ENCODE measurements at places on chromosomes 3 and 15. TPM values are rescaled to one million over a fixed set of nuclear protein-coding genes. Genes with fewer than 3 reads are reported as not detected.
A peak's percentile ranks its signal among the peaks of the same experiment; 100 is the strongest.

- no peak for DNase-seq
Measured at GRCh38 chr15:76376029-76376428, 39.5 kb downstream of the ISL2 start.

DNA sequence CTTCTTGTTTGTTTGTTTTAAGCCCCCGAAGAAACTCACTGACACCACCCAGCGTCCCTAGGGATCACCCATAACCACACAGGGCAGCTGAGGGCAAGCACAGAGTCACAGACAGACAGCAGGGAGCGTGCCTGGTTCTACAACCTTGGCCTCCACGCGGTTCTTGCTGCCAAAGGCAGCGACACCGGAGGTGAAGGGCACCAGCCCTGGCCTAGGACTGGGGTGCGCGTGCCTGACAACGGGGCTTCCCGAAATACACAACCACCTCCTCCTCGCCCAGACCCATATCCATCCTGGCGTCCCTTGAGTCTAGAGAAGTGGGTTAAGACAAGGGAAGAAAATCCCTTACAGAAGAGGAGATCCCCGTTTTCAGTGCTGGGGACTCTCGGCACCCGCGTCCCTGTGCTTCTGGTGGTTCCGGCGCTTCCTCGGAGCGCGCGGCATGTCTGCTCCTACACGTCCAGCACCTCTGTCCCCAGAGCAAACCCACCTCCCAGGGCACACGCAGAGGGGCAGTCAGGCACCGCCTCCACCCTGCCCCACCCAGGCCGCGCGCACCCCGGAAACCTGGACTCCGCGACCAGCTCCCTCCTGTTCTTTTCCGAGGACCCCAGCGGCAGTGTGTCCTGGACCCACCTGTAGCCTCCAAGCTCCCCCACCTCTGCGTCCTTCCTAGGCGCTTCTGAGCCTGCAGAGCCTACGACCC is 911 bp downstream of the RFTN1 start:
- DNase-seq: peak; percentile 14

THAP10 gene
- total RNA-seq: not detected

DNA sequence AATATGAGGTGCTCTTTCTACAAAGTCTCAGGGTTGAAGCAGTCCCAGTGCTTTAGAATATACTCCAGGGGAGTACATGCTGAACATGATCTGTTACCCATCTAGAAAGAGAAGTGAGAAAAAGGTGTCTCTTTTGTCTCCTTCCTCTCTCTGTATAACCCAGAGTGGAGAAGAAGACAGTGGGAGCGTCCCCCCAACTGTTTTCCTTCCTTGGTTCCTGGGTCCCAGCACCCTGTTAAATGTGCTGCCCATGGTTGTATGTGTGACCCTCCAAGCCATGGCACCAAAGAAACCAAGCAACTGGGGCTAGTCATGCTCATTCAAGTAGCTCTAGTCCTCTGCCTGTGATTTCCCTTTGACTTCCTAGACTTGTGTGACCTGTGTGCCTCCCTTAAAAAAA is 683.7 kb downstream of the TBL1XR1 start:
- no peak for DNase-seq

- DNase-seq: no peak
Measured at GRCh38 chr15:89633585-89633984, 21.7 kb downstream of the KIF7 start.

- no peak for DNase-seq
Measured at GRCh38 chr3:31285833-31286486, 246.8 kb upstream of the STT3B start.

DNA sequence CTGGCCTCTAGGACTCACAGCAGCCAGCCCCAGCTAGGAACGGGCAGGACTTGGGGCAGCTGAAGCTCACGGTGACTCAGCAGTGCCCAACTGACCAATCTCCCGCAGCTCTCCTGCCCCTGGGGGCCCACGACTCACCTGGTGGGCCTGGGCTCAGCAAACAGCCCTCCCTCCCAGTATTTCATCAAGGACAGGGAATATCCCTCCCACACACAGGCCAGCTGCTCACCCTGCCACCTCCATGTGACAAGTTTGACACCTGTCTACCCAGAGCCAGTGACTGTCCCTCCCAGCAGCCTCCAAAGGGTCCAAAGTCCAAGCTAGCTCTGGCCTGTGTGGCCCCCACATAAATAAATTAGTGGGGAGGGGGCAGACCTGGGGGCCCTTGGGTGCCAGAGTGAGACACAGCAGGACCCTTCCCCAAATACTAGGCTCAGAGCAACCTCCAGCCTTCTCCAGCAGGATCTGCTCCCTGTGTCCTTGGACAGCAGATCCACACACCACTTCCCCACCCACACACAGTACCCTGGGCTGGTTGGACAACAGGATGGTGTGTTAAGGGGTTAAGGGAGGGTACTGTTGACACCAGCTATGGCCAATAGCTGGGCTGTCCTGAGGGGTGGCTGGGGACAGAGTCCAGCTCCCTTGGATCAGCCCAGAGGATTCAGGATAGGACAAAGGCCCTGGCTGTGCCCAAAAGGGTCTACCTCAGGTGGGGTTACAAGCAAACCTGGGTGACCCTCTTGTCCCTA is 4.3 kb downstream of the GNAT1 start:
- no peak for DNase-seq

GRCh38 chr3:28575100-28575745 is 226.6 kb upstream of the AZI2 start:
- no peak for DNase-seq

DNA sequence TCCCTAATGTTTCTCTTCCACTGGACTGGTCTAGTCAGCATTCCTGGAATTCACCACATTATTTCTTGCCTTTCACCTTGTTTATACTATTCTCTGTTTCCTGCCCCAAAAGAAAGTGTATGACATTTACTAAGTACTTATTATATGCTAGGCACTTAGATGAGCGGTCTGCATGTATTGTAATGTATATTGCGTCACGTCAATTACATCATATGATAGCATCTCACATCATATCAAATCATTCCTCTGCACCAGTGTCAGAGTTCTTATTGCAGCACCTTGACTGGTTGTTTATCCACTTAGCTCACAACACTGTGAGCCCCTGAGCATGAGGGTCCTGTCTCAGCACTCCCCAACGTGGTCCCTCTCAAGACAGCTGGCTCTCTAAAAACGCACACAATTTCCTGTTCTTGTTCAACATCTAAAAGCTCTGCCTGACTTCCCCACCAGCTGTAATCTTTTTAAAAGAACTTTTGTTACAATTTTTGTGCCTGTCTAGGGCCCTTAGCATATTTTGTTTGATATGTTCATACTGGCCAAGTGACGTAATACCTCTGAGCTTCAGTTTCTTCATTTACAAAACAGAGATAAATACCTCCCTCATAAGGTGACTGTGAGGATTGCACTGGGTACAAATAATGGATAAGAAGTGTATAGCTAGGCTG is 58.8 kb downstream of the ARHGAP31 start:
- DNase-seq: no peak

- DNase-seq: no peak
Measured at GRCh38 chr3:177236704-177237103, 39.4 kb upstream of the TBL1XR1 start.

- no peak for DNase-seq
Measured at GRCh38 chr15:34665498-34666116, 82.2 kb upstream of the GOLGA8B start.

AGTR1 gene
- total RNA-seq: not detected

DNA sequence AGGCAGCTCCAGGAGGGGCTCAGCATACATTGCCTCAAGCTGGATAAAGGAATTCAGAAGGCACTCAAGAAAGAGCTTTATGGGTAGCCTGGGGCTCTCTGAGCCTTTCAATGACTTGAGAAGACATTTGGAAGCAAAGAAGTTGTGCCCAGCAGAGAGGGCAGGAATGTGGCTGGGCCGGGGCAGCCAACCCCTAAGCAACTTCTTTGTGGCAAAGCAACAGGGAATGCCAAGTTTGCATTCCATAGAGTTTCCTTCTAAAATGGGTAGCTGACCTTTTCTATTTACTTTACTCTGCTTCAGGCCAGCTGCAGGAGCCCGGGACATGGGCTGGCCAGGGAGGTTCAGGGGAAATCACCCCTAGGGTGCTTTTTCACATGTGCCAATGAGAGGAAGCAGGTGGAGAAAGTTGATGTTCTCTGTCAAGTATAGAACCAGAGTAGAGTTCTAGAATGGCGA is 45.6 kb downstream of the CCDC12 start:
- DNase-seq: no peak

ZNF501 gene
- total RNA-seq: 0.22 TPM

DNA sequence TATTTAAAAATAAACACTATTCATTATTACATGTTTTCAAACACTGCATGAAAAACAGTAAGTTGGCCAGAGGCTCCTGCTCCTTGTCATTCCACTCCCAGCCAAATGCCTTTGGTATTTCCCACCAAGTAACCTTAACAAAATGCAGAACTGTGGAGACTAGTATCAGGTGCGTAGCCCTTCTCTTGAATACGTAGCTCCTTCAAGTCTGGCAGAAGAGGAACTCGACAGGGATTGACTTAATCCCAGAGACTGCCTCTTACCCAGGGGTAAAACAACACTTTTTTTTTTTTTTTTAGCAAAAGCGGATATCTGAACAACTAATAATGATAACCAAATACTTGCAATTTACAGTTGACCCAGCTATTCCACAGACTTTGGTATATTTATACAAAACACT is 738 bp downstream of the COMMD2 start:
- no peak for DNase-seq

PLA2G4B gene
- total RNA-seq: 33.7 TPM

FBN1 gene
- total RNA-seq: 0.25 TPM

SLC28A2 gene
- not detected for total RNA-seq

SLC15A2 gene
- 0.75 TPM for total RNA-seq

DNA sequence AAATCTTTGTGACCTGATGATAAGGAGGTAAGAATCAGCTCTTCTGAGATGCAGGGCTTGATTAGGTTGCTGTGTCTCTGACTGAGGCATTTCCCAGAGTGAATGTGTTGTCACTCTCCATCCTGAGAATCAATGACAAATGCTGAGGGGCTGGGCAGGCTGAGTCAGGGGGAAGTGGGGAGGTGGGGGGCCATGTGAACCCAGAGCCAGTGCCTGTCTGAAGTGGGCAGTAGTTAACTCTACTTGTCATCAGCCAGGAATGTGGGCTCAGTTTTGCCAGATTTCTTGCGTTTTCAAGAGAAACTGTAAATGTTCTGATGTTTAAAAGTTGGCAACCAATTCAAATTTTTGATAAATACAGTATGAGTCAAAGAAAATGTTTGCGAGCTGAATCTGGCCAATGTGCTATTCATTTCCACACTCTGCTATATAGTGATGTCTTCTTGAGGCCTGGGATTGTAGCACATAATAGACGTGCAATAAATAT is 3.1 kb upstream of the BNC1 start:
- no peak for DNase-seq

LTF gene
- total RNA-seq: not detected

- DNase-seq: no peak
Measured at GRCh38 chr15:45306105-45306504, 54.1 kb downstream of the SLC28A2 start.

SEMA3G gene
- total RNA-seq: 0.34 TPM

GRCh38 chr3:185423178-185423577 is 60.2 kb downstream of the MAP3K13 start:
- DNase-seq: no peak

FBXL22 gene
- 0.66 TPM for total RNA-seq

PP2D1 gene
- total RNA-seq: not detected

PCOLCE2 gene
- not detected for total RNA-seq

CLDN16 gene
- total RNA-seq: not detected

DNA sequence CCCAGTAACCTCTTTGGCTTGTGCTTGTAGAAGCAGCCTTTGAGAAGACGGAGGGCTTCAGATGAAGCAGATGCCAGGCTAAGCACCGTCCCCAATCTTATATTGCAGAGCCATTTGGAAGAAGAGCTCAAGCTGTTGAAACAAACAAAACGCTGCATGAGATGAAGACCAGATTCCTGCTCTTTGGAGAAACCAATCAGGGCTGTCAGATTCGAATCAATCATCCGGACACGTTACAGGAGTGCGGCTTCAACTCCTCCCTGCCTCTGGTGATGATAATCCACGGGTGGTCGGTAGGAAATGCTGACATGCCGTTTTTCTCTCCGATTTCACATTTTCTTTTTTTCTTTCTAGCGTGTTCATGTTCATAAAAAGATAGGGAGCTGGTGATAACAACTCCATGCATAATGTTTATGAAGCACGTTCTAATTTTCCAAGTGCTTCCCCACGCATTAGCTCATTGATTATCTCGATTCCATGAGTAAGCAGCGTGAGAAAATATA is 106.5 kb downstream of the LIPC start:
- DNase-seq: no peak

GOLGA8J gene
- not detected for total RNA-seq

- DNase-seq: no peak
Measured at GRCh38 chr3:46860017-46860809, 3.0 kb downstream of the MYL3 start.

GRCh38 chr3:65484964-65485363 is 553.8 kb downstream of the MAGI1 start:
- DNase-seq: no peak

DNA sequence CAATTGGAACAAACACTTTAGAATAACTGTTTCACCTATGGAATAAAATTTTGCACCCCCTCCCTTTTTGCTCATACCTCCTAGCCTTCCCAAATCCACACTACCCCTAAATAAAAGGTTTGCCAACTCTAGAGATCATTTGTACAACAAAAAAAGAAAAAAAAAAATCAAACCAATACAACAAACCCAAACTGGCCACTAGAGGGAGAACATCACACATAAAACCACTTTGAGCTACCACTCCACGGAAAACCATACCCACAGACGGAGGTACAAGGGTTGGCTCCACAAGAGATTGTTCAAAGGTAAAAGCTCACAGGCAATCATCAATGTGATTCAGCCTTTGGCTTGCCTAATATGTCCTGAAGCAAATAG is 47.6 kb downstream of the SETMAR start:
- peak; percentile 65 for DNase-seq

SLC22A13 gene
- total RNA-seq: 0.19 TPM

GRCh38 chr3:177552051-177552450 is 354.8 kb upstream of the TBL1XR1 start:
- DNase-seq: no peak

LMAN1L gene
- total RNA-seq: 0.93 TPM

DNA sequence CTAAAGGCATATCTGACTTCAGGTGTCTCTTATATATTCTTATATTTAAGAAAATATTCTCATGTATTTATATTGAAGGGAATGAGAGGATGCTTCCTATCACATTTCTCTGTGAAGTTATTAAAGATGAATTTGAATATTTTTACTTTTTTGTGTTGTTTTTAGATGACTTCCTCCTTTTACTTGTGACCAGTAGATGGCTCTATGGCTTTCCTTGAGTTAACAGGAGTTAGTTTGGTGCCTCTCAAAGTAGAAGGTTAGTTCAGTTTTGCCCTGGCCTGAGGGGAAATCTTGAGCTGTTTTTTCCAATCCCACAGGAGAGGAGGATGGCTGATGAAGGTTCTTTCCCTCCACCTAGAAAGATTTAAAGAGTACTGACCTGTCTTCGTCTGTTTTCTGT is 80.7 kb downstream of the SQOR start:
- no peak for DNase-seq

PLSCR5 gene
- not detected for total RNA-seq

- DNase-seq: no peak
Measured at GRCh38 chr15:90918835-90919234, 13.5 kb downstream of the HDDC3 start.

ZDHHC19 gene
- total RNA-seq: not detected

GRCh38 chr15:59013246-59013873 is 25.9 kb downstream of the RNF111 start:
- DNase-seq: no peak

- DNase-seq: no peak
Measured at GRCh38 chr3:17028363-17028762, 143.6 kb downstream of the PLCL2 start.

ZNF860 gene
- not detected for total RNA-seq
